Cerebellum (tissue), 4 donors: ENCODE measurements at places on chromosomes 1 and 21.

- no peak for DNase-seq
Observed at GRCh38 chr1:186618401-186619170, 61.6 kb downstream of the PTGS2 start.

DNA sequence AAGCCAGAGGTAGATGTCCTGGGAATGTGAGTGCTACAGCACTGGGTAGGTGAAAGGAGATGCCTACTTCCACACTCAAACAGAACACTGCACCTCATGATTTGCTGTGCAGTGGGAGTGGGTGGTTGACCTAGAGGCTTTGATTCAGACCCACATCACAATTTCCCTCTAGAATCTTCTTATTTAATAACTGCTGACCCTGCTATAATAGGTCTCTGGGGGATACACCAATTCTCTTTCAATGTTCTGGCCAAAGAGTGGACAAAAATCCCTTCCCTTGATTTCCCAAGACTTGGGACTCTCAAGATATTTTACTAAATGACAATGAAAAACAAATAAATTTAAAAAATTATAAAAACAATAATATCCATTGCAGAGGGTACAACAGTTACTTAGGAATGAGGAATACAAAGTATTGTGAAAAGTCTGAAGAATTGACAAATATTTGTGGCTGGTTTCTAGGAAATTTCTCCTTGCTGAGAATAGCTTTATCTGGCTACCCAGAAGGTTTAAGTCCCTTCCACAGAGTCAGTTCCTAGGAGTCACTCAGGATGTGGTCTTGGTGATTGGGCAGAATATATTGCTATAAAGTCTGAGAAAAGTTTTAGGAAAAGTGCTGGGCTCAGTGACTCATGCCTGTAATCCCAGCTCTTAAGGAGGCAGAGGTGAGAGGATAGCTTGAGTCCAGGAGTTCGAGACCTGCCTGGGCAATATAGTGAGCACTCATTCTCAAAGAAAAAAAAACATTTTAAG, 2.4 kb upstream of the FCGR2A start:
- DNase-seq, result no peak

GRCh38 chr1:167221126-167221737, 546 bp downstream of the POU2F1 start:
- peak; percentile 30 for DNase-seq

GRCh38 chr1:206049293-206049692, 3.7 kb upstream of the RHEX start:
- DNase-seq, result no peak

DNA sequence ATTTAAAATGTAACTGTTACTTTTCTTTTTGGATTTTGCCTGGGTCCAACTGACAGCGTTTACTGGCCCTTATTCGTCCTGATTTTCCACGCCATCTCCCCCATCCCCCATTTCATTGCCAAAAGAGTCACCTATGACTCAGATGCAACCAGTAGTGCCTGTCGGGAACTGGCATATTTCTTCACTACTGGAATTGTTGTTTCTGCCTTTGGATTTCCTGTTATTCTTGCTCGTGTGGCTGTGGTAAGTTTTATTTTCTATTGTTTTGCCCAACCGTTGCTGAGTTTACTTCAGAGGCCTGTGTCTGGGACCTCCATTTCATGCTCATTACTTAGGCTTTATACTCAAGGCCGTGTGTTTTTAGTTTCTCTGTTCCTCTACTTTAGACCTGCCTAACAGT, 9.3 kb downstream of the LEPR start:
- DNase-seq, result no peak

- DNase-seq, result no peak
Observed at GRCh38 chr1:61572046-61572445, 152.9 kb downstream of the TM2D1 start.

GRCh38 chr1:17188217-17188616, 16.7 kb upstream of the PADI1 start:
- DNase-seq, result no peak

DNA sequence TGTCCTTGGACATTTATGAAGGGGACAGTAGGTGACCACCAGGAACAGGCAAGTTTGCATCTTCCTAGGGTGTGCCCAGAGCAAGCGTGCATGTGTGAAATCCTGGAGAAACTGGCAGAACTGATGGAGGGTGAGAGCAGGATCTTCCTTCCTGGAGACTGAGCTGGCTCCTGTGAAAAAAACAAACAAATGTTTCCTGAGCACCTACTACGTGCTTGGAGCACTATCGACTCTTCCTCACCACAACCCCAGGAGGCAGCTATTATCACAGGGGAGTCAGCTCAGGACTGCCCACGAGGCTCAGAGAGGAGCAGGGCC, 1.5 kb upstream of the EDN2 start:
- no peak for DNase-seq

DNA sequence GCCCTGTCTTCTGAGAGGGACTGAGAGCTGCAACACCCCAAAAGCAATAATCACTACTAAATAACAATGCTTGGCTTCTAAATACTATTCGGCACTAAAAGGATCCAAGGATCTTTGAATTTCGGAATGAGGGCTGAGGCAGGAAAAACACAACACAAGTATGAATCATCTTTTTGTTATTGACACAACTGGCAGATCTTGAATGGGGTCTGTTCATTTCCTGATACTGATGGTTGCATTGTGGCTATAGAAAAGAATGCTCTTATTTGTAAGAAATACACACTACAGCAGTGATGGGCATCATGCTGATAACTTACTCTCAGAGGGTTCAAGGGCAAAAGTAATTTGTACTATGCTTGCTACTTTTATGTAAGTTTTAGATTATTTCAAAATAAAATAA, 149.2 kb upstream of the PLD5 start:
- no peak for DNase-seq

GRCh38 chr1:82901561-82901960, 1097.4 kb downstream of the TTLL7 start:
- no peak for DNase-seq

GRCh38 chr1:10283318-10283984, 73.1 kb downstream of the KIF1B start:
- peak; percentile 78 for DNase-seq

DNA sequence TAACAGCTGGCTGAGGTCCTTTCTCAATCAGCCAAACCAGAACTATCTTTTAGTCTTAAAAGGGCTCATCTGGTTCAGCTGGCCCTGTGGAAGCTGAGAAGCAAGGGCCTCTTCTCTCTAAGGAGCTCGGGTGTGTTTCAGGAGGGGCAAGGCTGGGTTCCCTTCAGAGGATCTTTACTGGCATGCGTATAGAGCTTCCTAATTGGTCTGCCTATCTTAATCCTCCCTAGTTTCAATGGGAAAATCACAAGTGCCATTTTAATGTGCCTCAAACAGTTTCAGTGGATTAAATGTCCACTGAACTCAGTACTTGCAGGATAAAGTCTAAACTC, 81.5 kb upstream of the LBR start:
- DNase-seq, result no peak

DNA sequence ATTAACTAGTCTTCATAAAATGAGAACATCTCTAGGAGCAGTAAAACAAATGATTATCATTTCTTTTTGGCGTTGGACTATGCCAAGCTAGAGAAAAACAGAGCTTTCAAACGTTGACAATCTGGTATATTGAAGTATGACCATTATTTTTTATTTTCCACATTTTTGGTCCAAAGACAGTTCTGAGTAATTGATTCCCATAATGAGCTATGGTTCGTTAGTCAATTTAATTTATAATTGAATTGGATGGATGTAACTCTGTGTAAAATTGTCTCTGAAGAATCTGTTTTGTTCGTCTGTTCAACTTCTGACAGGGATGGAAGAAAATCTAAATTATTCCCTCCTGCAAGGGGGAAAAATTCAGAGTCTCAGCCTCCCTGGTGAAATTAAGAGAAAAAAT, 234.5 kb downstream of the LMO4 start:
- DNase-seq, result no peak

- no peak for DNase-seq
Observed at GRCh38 chr1:157833145-157833544, 8.5 kb downstream of the CD5L start.

GRCh38 chr1:54884768-54885167, 2.2 kb downstream of the DHCR24 start:
- no peak for DNase-seq

DNA sequence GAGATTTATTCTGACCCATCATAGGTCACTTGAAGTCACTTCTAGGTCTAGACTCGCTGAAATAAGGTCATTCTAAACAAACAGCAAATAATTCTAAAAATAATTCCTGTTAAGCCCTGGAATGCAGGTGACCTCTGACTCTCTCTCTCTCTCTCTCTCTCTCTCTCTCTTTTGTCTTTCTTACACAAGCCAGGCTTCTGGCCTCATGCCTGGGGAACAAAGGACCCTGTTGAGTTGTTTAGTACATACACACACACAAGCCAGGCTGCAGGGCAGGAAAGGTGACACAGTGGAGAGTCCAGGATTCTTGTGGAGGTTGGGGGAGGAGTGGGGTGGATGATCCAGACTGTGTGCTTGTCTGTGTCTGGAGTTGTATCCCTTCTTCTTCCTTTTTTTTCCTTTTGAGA, 4.0 kb upstream of the MEX3A start:
- DNase-seq, result no peak

DNA sequence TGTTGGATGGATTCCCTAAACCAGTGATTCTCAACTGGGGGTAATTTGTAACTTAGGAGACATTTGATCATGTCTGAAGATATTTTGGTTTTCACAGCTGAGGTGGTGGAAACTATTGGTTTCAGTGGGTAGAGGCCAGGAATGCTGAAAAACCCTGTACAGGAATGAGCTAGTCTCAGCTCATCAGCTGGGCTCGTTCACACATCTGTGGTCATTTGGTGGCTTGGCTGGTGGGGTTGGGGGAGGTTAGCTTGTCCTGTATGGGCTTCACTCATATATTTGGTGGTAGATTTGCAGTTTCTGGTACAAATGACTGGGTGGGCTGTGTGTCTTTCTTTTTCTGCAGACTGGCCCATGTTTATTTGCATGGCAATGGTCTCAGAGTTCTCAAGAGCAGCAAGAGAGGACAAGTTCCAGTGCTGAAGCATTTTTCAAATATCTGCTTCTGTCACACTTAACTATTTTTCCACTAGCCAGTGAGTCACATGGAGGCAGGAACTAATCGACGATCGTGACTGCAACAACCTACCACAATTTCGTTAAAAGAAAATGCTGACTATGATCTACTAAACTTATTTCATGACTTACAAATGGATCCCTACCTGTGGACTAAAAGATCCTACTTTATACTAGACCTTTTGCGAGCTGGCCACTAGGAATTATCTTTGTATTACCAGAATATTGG, 321.7 kb upstream of the PLXNA2 start:
- no peak for DNase-seq

GRCh38 chr21:38503583-38503982, 5.3 kb upstream of the ERG start:
- no peak for DNase-seq

- DNase-seq, result no peak
Observed at GRCh38 chr1:236795757-236796667, 920 bp downstream of the MTR start.

DNA sequence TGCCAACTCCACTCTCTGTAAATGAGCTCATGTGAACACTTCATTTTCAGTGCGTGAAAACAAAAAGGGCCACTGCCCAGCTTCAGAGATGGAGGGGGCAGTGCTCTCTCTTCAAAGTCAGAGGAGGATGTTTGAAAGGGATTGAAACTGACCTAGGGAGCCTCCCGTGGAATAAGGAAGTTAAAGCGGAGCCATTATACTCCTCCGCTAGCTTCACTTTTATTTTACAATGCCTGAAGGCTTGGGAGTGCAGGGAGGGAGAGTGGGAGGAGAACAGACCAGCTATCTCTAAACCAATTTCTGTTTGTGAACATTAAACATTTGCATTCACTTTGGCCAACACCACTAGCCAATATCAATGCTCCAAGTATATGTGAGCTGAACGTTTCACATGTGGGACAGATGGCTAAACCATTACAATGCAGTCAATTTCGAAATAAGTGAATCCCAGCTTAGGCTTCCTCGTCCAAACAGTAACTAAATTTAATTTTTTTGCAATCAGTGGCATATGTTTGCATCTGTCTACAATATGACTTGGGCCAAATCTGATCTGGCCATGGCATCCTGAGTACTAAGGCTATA, 126.9 kb downstream of the ESRRG start:
- no peak for DNase-seq

- peak; percentile 50 for DNase-seq
Observed at GRCh38 chr1:234862944-234863515, 253.1 kb upstream of the IRF2BP2 start.

DNA sequence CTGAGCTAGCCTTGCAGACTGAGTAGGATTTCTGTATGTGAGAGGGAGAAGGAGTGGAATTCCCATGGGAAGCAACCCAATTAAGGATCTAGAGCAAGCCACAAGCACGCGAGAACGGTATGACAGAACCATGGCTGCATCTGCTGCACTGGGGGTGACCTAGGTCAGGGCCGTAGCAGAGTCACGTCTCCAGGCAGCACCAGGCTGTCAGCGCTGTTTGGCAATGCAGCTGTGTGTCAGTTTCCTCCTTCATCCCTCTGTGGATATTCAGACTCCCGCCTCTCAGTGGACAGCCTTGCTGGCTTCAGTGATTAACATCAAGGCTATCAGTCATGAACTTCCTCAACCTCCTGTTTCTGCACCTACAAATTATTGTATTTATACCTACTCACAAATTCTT, 118.1 kb upstream of the PPP2R5A start:
- no peak for DNase-seq

GRCh38 chr1:25568090-25568833, 24.9 kb downstream of the LDLRAP1 start:
- peak; percentile 90 for DNase-seq

GRCh38 chr1:226001963-226002666, 3.0 kb upstream of the SDE2 start:
- DNase-seq, result peak; percentile 29

- no peak for DNase-seq
Observed at GRCh38 chr21:38950435-38951094, 144.8 kb downstream of the ETS2 start.

DNA sequence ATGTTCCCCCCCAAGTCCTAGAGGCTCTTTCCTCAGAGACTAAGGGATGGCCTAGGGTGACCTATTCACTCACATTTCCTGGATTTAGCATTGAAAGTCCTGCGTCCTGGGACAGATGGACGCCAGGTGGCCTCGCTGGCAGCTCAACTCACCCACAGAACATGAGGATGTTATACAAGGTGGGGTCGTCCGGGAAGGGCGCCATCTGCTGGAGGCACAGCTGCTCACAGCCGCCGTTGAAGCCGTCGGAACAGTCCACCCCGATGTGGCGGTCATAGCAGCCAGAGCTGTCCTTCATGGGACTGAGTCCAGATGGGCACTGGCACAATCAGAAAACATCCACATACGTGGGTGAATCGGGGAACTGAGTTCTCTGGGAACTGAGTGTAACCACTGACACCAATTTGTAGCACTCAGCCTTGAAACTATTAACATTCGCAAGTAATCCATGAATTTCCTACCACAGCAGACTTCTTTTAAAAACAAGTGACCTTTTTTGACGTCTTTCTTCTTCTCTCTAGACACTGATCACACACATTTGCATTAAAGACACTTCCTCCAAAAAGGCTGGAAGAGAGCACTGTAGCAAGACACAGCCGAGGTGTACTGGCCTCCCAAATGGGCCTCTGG, 215.4 kb downstream of the ASTN1 start:
- DNase-seq, result peak; percentile 8

GRCh38 chr1:27569088-27569460, 34.9 kb downstream of the AHDC1 start:
- DNase-seq, result no peak
